GM23248 (cell line): ENCODE measurements at places on chromosomes 6 and 20. TPM values are rescaled to one million over a fixed set of nuclear protein-coding genes. Genes with fewer than 3 reads are reported as not detected.

Gene GRM1
- not detected in 2 replicates for polyA plus RNA-seq

GRCh38 chr6:99885051-99885450 is 109.0 kb downstream of the MCHR2 start:
- no peak for DNase-seq

DNA sequence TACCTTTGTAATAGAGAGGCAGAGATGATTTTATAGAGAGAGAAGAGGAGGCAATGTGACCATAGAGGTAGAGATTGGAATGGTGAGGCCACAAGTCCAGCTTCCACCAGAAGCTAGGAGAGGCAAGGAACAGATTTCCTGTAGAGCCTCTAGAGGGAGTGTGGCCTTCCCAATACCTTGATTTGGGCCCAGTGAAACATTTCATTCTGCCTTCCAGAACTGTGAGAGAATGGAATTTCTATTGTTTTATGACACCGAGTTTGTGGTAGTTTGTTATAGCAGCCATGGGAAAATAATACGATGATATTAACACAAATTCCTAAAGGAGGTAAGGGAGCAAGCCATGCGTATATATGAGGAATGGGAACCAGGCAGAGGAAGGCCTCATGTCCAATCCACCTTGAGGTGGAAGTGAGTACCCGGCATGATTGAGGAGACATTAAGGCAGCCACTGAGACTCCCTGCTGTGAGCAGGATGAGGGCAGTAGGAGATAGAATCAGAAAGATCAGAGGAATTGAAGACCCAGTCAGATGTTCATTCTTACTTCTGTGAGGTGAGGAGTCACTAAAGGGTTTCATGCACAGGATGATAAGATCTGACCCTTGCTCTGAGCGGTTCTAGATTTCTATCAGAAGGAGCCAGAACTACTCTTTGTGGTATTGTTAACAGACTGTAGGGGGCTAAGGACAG is 636.3 kb upstream of the IMPG1 start:
- DNase-seq = peak; percentile 18

DNA sequence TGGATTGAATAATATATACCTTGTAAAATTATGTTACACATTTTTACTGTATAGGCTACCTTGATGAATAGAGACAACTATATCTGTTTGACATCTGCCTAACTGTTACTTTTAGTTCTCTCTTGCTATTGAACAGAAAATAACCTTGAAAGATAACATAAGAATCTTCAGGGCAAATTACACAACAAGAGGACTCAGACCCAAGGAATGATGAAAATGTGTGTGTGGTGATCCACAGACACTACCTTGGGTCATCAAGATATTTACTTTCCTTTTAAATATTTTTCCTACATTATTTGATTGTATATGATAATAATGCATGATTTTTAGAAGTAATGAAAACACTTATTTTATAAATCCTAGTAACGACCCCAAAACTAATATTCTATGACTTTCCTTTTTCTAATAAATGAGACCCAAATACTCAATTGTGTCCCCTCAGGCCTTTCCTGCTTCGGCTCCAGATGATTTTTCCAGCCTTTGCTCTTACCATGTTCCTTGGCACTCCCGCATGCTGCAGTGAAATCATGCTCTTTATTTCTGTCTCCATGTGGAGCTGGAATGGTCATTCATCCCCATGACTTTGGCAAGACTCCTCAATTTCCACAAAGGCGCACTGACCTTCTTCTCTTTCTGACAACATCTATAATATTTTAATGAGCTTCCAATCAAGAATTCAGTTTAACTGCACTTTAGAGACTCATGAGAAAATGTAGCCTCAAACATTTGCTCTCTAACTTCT is 187.6 kb downstream of the EPM2A start:
- DNase-seq = peak; percentile 12

DNA sequence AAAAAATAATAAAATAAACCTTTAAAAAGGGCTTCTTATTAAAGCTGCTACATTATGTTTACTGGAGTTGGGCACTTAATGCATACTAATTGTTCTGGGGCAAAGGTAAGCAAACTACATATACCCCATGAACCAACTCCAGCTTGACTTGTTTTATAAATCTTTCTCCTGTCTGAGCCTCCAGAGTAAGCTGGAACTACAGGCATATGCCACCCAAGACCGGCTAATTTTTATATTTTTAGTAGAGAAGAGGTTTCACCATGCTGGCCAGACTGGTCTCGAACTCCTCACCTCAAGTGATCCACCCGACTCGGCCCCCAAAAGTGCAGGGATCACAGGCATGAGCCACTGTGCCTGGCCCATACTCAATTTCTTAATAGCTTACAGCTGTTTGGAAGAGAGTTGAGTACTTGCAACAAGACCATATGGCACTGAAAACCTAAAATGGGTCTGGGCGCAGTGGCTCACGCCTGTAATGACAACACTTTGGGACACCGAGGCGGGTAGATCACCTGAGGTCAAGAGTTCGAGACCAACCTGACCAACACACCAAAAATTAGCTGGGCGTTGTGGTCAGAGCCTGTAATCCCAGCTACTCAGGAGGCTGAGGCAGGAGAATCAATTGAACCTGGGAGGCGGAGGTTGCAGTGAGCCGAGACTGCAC is 19.9 kb downstream of the ROMO1 start:
- peak; percentile 65 for DNase-seq

DNA sequence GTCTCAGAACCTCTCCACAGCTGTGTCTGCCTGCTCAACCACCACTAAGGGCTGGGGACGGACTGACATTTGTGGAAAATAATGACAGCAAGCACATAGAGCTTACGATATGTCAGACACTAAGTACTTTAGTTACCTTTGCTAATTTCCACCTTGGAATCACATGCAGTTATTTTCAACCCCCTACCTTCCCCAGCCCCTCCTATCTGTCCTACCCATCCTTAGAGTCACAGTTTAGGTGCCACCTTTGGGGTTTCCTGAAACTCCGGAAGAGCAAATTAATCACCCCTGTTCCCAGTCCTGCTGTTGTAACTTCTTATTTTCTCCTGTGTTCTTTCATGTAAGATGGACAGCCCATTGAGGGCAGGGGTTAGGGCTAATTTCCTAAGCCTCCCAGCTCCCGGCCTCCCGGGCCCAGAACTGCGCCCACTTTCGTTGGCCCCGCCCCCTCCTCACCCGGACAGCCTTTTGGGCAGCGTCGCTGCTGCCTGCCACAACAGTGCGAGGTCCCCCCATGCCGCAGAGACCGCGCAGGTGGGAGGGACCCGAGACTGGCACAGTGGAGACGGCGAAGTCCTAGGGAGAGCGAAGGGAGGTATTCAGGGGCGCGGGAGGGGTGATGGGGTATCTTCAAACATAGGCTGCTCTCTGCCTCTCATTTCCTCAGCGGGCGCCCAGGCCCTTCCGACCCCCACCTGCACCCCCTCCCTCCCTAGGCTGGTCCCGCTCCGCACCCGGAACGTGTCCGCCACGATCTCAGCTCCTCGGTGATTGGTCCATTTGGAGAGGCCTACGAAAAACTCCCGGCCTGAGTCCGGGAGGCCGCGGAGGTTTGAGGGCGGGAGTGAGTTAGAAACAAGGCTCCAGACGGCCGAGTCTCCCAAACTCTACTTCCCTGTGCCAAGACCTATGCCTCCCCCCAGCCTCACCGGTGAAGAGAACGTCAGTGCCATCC is 1.1 kb downstream of the DDAH2 start:
- DNase-seq = peak; percentile 57

DNA sequence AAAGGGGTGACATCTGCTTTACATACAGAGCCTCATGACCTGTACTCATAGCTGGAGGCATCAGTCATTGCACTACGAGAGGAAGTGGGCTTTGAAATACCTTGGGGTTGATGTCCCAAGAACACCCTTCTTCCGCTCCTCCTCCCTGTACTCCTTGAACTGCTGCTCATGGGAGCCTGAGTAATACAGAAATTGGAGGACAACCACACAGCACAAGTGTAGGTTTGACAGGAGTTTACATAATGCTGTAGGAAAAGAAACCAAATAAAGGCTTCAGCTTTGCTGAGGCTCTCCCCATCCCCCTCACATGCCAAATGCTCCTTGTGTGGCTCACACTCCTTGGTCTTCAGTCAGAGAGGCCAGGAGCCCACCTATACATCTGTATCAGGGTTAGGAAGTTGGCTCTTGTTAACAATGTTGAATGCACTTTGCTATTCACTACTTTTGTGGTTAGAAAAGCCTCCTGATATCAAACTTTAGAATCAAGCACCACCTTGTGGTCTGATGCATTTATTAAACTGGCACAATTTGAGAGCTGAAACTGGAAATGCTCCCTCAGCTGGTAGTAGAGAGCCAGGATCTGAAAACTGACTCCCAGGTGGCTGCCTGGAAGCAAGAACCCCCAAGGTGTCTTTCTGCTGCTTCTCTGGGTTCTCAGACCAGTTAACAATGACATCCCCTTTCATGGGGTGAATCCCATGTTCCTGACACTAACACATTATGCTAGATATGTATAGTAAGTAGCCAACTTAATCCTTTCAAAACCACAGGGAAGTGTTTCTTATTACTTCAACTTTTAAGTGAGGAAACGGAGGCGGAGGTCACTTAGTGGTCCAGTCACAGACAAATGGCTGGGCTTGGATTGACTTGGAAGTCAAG is 56.2 kb upstream of the EDN1 start:
- peak; percentile 84 for DNase-seq

DNA sequence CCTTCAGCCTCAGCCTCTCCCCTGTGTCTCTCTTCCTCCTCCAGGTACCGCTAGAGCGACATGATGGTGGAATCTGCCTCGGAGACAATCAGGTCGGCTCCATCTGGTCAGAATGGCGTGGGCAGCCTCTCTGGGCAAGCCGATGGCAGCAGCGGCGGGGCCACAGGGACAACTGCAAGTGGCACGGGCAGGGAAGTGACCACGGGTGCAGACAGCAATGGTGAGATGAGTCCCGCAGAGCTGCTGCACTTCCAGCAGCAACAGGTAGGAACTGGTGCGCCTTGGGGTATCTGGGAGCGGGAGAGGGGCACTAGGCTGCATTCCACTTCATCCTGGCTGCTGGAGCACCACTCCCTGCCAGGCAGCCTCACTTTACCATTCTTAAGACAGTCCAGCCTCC is 19.5 kb downstream of the FOXP4 start:
- DNase-seq = no peak
